ENCODE measurements at places on chromosomes 6 and 20. TPM values are rescaled to one million over a fixed set of nuclear protein-coding genes. Genes with fewer than 3 reads are reported as not detected.

The NOTCH4 gene
- 23.5 TPM for polyA plus RNA-seq

The COL11A2 gene
- 85.5 TPM for polyA plus RNA-seq

The CSNK2A1 gene
- 103 TPM for polyA plus RNA-seq

The TRAPPC3L gene
- 0.18 TPM for polyA plus RNA-seq

The APCDD1L gene
- 8.1 TPM for polyA plus RNA-seq

DNA sequence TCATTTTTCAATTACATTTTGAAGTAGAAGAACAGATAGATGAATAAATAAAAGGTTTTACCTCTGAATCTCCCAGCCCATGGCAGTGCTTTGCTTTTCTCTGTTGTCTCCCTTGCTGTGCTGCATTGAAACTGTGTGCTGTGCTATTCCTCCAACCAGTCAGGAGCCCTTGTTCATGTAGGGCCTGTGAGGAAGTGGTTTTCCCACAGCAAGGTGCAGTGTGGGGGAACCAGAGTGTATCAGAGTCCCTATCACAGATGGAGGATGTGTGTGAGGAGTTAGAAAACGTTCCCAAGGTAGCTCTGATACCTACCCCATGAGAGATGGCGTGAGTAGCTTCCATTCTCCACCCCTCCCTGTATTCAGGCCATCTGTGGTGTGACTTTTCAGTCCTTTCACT, 72.8 kb upstream of the RALGAPA2 start:
- DNase-seq: no peak

DNA sequence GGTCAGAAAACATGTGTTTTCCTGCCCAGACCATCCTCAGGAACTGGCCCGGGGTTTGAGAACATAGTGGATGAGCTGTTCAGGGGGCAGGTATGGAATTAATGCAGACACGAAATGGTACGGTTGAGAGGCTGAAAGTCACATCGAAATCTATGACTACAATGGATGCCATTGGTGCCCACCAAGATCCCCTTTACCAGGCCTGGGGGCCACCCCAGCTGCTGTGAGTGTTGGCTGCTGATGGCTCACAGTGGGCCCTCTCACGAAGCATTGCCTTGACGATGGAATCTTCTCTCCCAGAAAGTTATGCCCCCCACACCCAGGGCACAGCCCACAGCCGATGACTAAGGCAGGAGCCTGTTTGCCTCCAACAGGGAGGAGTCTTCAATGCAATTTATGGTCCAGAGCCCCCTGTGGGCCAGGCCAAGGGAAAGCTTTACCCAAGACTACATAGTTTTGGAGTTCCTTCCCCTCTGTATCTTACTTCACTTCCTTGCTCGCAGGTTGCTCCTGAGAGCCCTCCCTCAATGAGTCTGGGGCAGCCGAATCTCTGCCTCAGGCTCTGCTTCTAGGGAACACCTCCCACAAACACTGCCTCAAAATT, 92.6 kb downstream of the BFSP1 start:
- DNase-seq: no peak

Data from muscle of leg (tissue), 16 donors.